Gastroesophageal sphincter (tissue), 4 donors: ENCODE measurements at places on chromosomes 3 and 15.

- no peak overlapping the region for H3K4me3 ChIP-seq
- H3K27ac ChIP-seq, result no peak overlapping the region
- H3K36me3 ChIP-seq, result no peaks in the 10 kb centered on the region
- H3K27me3 ChIP-seq, result no peaks in the 10 kb centered on the region
- no peak for ATAC-seq
- peaks cover 11% of the 10 kb centered on the region for H3K4me1 ChIP-seq
Measured at GRCh38 chr3:197183582-197183981, 114.8 kb downstream of the DLG1 start.

GRCh38 chr3:9078561-9079240 is 115.4 kb upstream of the RAD18 start:
- no peak overlapping the region for H3K4me3 ChIP-seq
- H3K36me3 ChIP-seq, result no peaks in the 10 kb centered on the region
- no peaks in the 10 kb centered on the region for H3K4me1 ChIP-seq
- no peak for ATAC-seq

DNA sequence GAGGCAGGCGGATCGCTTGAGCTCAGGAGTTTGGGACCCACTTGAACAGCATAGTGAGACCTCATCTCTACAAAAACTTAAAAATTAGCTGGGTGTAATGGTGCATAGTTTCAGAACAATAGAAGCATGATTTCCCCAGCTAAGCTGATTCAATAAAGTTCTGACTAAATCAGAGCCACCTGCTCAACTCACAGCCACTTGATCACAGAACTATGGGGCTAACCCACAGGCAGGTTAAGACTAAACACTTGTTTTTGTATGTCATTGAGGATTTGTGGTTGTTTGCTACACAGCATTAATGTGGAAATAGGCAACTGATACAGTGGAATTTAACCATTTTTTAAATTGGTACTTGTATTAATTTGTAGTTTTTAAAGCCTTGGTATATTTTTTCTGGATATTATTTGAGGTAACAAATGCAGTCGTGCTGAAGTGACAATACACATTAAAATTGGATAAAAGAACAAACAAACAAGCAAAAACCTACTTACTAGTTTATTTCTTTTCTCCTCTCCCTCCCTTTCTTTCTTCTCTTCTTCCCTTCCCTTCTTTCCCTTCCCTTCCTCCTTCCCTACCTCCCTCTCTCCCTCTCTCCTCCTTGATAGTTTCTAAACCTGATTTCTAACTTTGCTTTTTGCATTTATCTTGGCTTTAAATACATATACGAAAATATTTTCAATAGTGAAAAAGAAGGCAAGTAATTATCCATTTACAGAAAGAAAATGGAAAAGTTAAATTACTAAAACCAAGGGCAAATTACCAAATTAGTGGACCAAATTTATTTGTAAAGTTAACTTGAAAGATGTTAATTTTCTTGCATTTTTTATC is 32.1 kb downstream of the OXSM start:
- H3K27me3 ChIP-seq, result no peaks in the 10 kb centered on the region
- no peaks in the 10 kb centered on the region for H3K4me1 ChIP-seq
- ATAC-seq, result no peak
- no peak overlapping the region for H3K27ac ChIP-seq

- H3K4me3 ChIP-seq, result no peak overlapping the region
- peaks cover 80% of the 10 kb centered on the region for H3K4me1 ChIP-seq
- H3K27ac ChIP-seq, result peak overlapping the region; percentile 54
- no peak for ATAC-seq
- no peaks in the 10 kb centered on the region for H3K27me3 ChIP-seq
Measured at GRCh38 chr3:45992821-45993221, 2.8 kb downstream of the FYCO1 start.

DNA sequence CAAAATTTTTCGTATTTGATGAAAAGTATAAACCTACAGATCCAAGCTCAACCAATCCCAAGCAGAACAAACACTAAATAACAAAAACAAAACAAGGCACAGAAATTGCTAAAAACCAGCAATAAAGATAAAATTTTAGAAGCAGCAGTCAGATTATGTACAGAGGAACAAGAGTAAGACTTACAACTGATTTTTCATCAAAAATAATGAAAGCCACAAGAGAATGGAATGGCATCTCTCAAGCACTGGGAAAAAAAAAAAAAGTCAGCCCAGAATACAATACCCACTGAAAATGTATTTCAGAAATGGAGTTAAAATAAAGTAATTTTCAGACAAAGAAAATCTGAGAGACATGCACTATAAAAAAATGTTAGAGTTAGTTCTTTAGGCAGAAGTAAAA is 27.0 kb downstream of the GPR156 start:
- H3K4me1 ChIP-seq, result no peaks in the 10 kb centered on the region
- no peak overlapping the region for H3K4me3 ChIP-seq
- no peak for ATAC-seq
